AG04449 (cell line): ENCODE measurements at places on chromosomes 2 and 18.

GRCh38 chr18:46334868-46335281 is 230.7 kb downstream of the HAUS1 start:
- DNase-seq, result no peak

DNA sequence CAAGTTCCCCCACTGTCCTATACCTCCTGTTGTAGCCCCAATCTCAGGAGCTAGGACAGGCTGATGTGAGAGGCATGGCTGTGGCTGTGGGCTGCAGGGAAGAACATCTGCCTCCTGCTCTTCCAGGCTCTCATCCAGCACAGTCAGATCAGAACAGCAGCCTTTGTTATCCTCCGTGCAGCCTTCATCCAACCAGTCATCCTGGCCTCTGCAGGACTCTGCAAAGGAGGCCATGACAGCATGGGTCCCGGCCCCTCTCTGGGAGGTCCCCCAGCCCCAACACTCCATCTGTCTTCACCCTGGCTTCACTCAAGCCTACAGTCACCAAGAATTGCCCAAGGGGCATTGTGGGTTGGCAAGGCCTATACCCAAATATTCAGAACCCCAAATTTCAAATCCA is 223.2 kb upstream of the COPS8 start:
- DNase-seq, result no peak

- DNase-seq, result no peak
Measured at GRCh38 chr18:31657823-31658669, 26.3 kb downstream of the B4GALT6 start.

DNA sequence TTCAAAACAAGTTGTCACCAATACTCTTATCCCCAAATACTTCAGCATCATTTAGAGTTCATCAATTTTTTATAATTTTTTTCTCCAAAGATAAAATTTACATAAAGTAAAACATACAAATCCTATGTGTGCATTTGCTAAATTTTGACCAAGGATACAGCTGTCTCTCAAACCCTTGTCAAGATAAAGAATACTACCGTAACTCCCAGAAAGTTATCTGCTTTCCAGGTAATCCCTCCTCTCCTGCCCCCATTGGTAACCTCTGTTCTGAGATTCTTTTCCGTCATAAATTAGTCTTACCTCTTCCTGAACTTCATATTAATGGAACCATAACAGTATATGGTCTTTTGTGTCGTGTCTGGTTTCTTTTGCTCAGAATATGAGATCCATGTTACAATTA is 49.2 kb downstream of the BCL2L11 start:
- no peak for DNase-seq

DNA sequence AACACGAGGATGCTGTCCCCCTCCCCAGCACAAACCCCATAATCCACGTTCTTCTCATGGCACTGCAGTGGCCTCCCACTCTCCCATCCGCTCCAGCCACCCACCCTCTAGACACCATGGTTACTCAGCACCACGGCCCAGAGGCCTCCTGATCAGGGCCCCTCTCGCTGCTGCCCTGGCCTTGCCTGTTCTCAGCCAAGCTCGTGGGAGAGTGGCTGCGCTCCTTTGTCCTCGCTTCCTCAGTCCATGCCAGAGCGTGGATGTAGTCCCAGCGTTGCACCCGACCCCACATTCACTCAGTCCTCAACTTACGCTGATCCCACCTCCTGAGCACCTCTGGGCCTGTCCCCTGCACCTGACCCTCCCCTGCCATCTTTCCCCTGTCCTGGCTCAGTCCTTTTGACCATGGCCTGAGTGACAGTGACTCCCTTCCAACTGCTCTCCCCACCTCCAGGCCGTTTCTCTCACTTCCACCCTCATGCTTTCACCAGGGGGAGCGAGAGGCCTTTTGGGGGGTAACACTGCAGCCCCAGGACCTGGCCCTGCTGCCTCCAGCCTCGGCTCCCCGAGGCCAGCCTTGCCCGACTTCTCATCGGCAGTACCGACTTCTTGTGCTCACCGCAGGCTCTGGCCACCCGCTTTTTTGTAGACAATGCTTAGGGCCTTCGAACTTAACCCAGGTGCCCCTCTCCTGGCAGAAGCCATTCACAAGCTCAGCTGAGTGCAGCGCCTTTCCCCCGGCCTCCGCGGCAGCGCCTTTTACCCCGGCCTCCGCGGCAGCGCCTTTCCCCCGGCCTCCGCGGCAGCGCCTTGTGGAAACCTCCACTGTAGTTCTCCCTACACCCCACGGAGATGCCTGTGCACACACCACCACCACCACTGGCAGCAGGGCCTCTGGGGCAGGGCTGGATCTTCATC is 131.4 kb downstream of the CLIP4 start:
- DNase-seq, result no peak

DNA sequence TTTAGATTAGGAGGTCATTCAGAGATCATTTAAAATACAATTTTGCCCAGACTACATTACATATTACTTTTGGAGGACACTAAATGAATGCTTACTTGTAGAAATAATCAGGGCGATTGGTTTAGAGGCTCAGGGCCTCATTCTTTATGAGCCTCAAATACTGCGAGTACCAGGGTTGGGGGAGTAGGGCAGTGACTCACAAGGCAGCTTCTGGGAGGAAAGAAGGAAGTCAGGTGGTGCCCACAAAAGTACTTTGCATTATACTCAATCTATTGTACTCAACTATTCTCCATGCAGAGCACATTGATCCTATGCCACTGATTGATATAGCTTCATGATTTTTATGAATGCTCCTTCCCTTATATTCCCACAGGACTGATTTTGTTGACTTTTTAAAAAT is 166.9 kb downstream of the SOCS6 start:
- DNase-seq, result no peak
